ENCODE measurements at places on chromosomes 6 and 20.

DNA sequence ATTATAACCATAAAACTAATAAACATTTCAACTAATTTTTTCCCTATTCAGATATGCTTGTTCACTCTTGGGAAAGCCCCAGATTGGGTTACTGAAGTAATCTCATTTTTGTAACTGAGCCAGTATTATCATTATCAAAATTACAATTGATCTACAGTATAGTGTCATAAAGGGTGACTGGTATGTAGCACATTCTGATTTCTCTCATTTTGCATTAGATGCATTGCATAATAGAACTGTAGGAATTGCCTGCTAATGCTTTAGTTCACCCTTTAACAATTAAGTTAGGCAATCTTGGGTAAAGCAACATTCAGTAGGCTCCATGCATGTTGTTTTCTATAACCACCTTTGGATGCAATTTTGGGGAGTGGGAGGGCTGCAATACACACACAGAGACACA is 150.8 kb upstream of the FLRT3 start:
- DNase-seq = no peak

DNA sequence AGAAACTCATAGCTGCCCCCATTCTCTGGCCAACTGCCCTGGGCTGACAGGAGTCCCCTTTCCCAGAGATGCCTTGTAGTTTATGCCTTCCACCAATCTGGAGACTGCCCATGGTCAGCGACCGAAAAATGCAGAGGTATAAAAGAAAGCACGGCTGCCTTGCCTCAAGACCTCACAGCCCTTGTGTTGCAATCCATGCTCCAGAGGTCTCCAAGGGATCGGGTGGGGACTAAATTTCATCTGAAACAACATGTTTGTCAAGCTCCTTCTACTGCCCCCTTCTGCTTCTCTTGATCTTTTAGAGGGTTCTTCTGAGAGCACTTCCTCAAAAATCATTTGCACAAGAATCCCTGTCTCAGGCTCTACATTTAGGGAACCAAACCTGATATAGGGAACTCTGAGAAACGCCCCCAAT is 128.8 kb downstream of the PLCB1 start:
- DNase-seq = no peak

DNA sequence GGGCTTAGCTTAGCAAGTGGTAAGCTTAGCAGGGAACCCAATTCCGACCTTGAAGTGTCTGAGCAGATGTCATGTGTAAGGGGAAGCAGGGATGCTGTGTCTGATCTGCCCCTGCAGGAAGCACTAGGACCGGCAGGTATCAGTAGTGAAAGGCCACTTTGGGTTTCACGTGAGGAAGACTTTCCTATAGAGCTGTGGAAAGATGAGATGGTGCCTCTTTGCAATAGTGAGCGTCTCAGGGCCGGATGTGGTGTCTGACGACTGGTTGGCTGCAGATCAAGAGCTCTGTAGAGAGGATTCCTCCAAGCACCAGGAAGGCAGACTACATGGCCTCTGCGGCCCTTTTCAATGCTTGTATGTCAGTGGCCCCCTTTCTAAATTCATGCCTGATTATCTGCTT is 98.3 kb downstream of the TIAM2 start:
- DNase-seq = no peak

GRCh38 chr6:143711714-143712113 is 33.9 kb downstream of the PHACTR2 start:
- no peak for DNase-seq

DNA sequence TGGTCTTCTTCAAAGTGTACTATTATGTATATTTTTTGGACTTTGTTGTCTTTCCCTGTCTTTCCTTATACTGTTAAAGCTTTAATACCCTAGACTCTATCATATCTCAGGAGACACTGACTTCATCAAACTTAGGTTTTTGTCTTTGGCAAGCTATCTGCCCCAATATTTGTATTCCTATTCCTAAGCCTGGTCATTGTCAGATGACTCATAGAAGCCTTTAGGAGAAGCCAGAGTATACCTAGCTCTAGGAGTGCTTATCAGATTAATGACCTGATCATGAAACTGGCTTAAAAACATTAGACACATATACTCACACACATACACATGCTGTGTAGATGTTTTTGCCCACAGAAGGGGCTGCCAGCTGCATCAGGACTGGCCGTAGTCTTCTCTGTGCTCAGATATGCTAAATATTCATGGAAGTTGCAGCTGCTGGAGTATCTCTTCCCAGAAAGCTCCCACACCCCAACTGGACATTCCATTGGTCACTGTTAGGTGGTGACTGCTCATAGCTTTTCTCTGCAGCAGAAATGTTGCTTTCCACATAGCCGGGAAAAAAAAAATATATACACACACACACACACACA is 102.0 kb downstream of the ANKS1A start:
- DNase-seq = no peak

DNA sequence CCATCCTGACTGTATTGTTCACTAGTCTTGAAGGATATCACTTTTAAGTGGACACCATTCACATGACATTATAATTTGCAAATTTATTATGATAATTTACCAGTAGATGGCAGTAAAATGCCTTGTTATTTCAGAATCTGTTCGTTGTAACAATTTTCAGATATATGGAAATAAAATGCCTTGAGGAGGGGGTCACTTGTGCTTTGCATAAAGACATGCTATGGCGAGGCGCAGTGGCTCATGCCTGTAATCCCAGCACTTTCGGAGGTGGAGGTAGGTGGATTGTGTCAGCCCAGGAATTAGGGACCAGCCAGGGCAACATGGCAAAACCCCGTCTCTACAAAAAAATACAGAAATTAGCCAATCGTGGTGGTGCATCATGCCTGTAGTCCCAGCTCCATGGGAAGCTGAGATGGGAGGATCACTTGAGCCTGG is 9.0 kb upstream of the NCOA6 start:
- DNase-seq = peak; percentile 29

DNA sequence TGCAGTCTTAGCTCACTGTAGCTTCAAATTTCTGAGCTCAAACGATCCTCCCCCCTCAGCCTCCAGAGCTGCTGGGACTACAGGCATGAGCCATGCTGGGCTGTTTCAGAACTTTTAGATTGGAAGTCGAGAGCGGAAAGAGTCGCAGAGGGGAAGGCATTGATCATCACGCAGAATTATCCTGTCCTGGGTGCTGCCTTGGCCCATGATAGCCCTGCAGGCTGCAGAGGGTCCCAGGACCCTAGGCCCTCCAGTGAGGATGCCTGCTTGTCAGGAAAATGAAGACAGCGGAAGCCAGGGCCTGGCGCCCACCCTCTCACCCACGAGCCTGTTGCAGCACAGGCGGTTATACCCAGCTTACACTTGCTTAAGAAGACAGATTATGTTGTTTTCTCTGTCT is 9.1 kb downstream of the TMEM181 start:
- DNase-seq = no peak

DNA sequence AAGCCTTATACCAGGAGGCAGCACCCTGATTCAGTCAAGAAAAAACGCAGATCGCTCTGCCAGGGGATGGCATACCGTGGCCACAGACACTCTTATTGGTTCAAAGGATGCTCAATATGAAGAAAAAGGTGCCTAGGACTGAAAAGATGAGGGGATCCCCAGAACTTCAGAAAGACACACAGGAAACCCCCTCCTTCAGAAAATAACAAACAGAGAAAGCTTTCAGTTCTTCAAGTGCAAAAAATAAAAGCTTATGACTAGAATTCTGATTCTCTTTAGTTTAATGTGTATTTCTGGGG is 17.7 kb upstream of the MYB start:
- DNase-seq = no peak

DNA sequence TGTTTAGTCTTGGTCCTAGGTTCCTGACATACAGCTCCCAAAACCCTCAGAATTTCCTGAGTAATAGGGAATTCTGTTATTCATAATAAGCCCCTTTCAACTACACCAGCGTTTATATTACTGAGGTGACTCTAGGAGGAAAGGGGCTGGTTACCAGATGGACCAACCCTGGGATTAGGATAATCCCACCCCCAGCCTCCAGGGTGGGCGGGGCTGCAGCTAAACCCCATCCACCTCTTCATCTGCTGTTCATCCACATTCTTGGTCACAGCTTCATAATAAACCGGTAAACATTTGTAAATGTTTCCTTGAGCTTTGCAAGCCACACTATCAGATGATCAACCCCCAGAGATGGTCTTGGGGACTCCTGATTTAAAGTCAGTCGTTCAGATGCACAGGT is 38.3 kb downstream of the NINL start:
- DNase-seq = no peak

DNA sequence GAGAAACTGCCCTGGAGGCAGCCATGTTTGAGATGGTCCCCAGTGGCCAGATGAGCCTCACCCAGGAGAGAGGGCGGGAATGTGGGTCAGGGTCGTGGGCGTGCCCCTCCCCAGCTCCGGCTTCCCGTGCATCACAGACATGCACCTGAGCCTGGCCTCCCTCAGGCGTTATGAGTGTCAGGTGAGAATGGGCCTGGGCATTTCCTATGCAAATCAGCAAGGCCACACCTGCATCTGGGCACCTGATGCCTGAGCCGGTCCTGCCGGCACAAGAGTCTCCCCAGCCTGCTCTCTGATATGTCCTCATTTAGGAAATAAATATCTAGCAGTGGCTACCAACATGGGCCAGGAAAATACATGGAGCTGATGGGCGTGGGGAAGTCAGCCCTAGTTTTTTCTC is 82.4 kb downstream of the RAMACL start:
- DNase-seq = no peak

DNA sequence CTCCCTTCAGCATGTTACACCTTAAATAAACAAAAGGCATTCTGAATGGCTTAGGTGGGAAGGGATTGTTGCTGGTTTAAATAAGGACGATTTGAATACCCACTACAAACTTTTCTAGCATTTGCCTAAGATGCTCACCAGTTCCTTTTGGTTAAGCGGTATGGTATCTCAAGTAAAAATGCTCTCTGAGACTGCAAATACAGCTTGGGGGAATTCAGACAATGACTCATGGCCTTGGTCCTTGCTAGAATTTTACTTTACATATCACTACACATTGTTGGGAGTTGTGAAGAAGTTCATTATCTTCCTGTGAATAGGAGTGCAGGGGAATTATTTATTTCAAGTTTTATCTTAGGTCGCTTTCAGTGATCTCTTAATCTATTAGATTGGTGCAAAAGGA is 670.7 kb downstream of the UTRN start:
- no peak for DNase-seq

GRCh38 chr20:35887393-35888064 is 66.8 kb downstream of the SCAND1 start:
- no peak for DNase-seq

Data from renal pelvis (tissue), 12 donors.